SW 1271 (cell line): ENCODE measurements at places on chromosomes 6 and 20.

- no peak for DNase-seq
Measured at GRCh38 chr6:52336919-52337561, 24.9 kb upstream of the PAQR8 start.

- no peak for DNase-seq
Measured at GRCh38 chr6:122853259-122853995, 64.4 kb downstream of the SMPDL3A start.

GRCh38 chr6:107064579-107065065 lies 36.6 kb downstream of the MTRES1 start:
- DNase-seq = no peak

DNA sequence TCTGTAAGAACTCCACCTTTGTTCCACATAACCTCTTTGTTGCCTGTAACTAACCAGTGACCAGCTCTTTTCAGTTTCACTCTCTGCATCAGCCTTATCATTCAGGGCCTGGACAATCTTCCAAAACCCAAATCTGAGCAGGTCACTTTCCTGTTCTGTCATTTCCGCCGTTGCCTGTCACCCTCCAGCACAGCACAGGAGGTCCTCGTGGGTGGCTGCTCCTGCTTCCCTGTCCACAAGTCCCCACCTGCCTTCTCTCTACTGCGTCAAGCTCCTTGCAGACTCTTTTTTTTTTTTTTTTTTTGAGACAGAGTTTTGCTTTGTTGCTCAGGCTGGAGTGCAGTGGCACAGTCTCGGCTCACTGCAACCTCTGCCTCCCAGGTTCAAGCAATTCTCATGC lies 73.9 kb downstream of the MTHFD1L start:
- no peak for DNase-seq

DNA sequence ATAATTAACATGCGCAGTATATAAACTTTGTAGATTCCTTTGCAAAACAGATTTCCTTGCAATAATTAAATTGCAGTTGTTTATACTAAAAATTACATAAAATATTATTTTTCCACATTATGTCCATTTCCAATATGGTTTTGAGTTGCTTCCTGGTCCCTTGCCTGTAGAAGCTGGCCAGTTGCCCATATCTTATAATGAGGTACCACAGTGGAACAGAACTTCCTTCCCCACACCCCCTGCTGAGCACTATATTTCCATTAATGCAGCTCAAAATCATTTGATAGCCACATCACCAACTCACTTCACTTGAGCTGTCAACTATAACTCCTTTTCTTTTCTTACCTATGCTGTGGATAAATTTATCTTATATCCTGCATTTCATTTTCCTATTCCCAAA lies 194.6 kb downstream of the DST start:
- no peak for DNase-seq

DNA sequence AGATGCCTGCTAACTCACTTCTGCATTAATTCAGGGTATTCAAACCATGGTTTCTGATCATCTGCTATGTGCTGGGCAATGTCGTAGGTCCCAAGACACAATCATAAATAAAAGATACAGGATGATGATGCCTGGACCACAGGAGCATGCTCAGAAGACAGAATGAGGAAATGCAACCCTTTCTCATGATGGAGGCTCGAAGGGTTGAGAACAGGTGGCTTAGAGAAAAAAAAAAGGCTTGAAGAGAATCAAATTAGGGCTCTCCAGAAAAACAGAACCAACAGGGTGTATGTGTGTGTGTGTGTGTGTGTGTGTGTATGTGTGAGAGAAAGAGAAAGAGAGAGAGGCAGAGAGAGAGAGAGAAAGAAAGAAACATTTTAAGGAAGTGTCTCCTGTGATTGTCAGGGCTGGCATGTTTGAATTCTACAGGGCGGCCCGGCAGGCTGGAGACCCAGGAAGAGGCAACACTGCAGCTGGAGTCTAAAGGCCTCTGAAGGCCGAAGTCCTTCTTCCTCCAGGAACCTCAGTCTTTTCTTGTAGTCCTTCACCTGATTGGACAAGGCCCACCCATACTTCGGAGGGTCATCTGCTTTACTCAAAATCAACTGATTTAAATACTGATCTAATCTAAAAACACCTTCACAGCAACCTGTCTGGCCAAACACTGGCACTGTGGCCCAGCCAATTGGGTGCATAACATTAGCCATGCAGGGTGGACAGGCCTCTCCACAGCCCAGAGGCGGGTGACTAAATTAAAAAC lies 143.8 kb downstream of the ERMARD start:
- no peak for DNase-seq

- DNase-seq = no peak
Measured at GRCh38 chr20:59010321-59010994, 3.4 kb upstream of the CTSZ start.

DNA sequence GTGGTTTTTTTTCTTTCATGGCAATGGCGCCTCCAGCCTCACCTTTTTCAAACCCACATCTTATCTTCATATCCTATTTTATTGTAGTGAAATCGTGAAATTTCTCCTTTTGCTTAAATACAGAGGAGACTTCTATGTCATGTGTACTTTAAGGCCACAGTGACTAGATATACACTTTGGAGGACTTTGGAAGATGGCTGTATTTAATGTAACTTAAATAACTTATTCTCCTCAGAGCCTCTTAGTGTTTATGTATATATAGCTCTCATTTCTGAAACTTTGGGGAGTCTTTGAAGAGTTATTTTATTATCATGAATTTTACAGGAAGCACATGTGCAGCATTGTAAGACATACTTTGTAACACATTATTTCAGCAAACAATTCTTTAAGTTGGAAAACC lies 968 bp downstream of the LAMA2 start:
- DNase-seq = no peak

DNA sequence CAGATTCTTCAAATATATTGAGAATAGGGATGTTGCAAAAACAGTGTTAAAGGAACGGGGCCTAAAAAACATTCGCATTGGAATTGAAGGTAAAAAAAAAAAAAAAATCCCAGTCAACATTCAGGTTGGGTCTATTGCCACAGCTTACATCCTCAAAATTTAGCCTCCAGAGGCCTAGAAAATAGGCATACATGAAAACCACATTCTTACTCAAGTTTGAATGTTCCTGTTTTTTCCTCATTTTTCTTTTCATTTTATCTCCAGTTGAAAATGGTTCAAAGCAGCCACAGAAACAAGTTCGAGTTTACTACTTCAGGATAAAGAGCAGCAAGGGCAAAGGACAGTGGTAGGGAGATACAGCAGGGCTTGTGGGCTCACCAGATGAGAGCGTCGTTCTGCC lies 41.9 kb downstream of the KCTD20 start:
- no peak for DNase-seq

GRCh38 chr6:16684195-16684689 lies 77.0 kb downstream of the ATXN1 start:
- no peak for DNase-seq

- no peak for DNase-seq
Measured at GRCh38 chr6:161134550-161135298, 139.1 kb downstream of the AGPAT4 start.

DNA sequence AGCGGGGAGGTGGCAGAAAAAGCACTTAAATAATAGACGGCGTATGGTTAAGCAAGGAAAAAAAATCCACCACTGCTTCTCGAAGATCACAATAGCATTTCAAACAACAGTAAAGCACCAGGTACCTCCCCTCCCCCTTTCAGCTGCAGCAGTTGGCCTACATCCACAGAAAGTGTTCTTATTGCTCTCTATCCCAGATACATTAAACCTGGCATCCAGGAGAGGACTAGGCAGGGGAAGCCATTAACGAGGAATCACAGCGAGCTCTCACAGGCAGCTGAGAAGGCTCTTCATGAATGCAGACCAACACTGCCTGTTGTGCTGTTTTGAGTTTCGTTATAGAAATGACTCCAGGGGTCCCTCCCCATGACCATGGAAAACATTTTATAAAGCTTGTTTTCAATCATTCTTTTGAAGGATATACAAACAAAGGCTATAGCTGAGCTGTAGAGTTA lies 11.8 kb downstream of the FYN start:
- DNase-seq = no peak

DNA sequence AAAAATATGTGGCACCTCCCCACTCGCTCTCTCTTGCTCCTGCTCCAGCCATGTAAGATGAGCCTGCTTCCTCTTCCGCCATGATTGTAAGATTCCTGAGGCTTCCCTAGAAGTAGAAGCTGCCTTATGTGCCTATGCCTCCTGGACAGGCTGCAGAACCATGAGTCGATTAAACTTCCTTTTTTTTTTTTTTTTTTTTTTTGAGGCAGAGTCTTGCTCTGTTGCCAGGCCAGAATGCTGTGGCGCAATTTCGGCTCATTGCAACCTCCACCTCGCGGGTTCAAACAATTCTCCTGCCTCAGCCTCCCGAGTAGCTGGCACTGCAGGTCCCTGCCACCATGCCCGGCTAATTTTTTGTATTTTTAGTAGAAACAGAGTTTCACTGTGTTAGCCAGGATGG lies 112.5 kb downstream of the FAM217A start:
- DNase-seq = no peak

DNA sequence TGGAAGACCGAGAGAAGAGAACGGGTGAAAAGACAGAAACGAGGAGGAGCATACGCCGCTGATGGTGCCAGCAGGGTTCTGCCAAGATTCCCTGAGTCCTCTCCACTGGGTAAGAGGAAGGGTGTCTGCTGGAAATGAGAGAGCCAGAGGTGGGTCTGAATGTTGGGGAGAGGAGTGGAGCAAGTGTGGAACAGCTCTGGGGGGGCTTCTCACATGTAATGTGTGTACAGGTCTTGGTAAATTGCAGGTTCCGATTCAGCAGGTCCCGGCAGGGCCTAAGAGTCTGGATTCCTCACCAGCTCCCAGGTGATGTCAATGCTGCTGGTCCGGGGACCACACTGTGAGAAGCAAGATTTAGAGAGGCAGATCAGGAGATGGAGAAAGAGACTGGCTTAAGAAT lies 1.5 kb upstream of the EBF4 start:
- no peak for DNase-seq
